ENCODE measurements at places on chromosomes 2 and 18.

- no peak for DNase-seq
These were observed 14.4 kb downstream of the CLEC4F start for GRCh38 chr2:70806013-70806412.

DNA sequence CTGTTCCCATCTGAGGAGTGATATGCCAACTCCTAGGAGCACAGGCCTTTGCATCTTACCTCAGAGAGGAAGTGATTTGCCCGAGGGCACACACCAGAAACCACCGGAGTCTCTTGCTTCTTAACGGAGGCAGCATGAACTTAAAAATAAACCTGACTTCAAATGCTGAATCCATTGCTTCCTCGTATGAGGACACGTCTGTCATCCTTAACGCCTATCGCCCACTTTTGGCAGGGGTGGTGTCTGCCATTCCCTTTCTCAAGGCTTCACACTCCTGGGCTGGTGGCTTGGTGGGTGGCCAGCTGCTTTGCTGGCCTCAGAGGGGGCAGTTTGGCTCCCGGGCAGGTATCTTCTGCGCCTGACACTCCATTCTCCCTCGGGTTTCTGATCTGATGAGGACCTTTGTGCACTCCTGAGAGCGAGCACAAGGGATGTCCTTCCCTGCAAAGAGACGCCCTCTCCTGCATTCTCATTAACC lies 1.1 kb upstream of the PREB start:
- no peak for DNase-seq

- no peak for DNase-seq
These were observed 154.1 kb downstream of the BAZ2B start for GRCh38 chr2:159462201-159462785.

DNA sequence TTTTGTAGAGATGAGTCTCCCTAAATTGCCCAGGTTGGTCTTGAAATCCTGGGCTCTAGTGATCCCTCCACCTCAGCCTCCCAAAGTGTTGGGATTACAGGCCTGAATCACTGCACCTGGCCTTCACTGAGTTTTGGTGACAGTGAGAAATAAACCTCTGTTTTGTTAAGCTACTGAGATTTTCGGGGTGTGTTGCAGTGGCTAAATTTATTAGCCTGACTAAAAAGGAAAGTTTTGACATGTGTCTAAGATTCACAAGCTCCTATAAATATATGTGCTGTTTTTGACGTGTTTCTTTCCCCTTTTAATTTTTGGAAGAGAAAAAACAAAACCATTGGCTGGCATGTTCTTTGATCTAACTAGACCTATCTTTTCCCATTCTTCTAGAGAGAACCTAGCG lies 190.5 kb upstream of the MC4R start:
- no peak for DNase-seq

GRCh38 chr2:38223256-38223655 lies 147.3 kb upstream of the CYP1B1 start:
- no peak for DNase-seq

DNA sequence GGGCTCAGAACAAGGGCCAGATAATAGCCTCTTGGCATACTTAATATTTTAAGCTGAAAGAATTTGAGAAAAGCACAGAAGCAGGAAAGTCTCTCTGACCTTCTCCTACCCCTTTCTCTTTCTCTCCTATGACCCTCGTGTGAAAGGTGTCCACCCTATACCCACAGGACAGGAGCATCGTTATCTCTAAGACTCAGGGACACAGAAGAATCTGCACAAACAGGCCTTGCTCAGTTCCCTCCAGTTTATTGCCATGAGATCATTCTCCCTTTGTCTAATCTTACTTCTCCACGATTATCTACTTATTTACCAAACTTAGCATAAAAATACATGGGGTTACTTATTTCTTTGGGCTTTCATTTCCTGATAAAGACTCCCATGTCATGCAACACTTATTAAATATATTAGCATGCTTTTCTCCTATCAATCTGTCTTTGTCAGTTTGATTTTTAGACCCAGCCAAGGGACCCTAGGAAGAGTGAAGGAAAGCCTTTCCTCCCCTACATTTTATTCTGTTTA lies 370.7 kb downstream of the DLGAP1 start:
- no peak for DNase-seq

GRCh38 chr2:216300906-216301305 lies 71.4 kb downstream of the MARCHF4 start:
- no peak for DNase-seq

DNA sequence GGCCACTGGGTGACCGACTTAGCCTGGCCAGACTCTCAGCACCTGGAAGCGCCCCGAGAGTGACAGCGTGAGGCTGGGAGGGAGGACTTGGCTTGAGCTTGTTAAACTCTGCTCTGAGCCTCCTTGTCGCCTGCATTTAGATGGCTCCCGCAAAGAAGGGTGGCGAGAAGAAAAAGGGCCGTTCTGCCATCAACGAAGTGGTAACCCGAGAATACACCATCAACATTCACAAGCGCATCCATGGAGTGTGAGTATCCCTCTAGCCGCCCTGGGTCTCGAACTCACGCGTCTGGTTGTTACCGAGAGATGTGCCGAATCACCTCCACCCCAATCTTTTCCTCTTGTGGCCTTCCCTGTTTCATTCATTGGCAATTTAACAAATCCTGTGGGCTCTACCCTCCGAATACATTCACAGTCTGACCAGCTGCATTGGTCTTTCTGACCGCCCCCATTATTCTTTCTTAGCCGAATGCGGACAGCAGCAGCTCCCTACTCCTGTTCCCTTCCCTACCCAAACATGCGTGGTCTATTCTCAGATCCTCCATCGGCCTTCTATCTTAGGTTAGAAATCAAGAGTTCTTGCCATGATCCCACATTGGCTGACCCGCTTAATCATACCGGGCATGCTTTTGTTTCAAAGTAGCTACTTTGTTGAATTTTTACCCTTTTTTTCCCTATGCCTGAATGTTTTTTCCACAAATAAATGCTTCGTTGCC lies 631 bp downstream of the RPL31 start:
- peak; percentile 24 for DNase-seq

- DNase-seq: no peak
These were observed 113.8 kb upstream of the SLC38A11 start for GRCh38 chr2:165069151-165069550.

GRCh38 chr2:221095356-221095755 lies 476.7 kb downstream of the EPHA4 start:
- DNase-seq: no peak

GRCh38 chr2:200443376-200443775 lies 66.5 kb downstream of the KCTD18 start:
- no peak for DNase-seq

GRCh38 chr2:233855345-233855744 lies 1.0 kb upstream of the HJURP start:
- DNase-seq: no peak

GRCh38 chr2:120520929-120521912 lies 175.3 kb downstream of the INHBB start:
- peak; percentile 70 for DNase-seq

DNA sequence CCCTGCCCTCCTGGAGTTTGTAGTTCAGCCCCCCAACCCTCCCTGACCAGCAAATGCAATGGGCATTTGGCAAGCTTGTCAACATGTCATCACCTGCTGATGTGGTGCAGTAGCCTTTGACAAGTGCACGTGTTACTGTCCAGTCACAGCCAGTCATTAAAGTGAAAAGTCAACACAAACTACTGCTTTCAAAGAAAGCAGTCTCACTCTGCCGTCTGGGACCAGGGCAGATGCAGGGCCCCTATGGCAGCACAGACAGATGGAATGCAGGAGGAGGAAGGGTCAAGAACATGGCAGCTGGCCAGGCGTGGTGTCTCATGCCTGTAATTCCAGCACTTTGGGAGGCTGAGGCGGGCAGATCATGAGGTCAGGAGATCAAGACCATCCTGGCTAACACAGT lies 222.4 kb upstream of the OSR1 start:
- DNase-seq: no peak

- no peak for DNase-seq
These were observed 12.4 kb upstream of the STAT1 start for GRCh38 chr2:191026377-191026776.

DNA sequence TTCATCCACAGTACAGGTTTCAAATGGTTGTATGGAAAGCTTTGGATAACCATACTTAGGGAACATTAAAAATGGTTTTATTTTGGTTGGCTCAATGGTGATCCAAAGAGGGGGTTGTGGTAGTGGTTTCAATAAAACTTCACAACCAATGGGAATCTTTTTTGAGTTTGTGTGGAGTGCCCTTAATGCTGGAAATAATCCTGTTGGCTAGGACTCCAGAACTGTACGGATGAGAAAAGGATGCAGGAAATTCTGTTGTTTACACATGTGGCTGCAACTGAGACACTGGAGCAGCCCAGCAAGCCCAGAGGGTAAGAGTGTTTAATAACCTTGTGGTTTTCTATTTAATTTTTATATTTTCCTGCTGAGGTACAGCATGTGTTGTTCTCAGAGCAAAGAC lies at the start of gene CCDC102B:
CCDC102B (plus strand) TSS at position 210 of the 400 bp plus-strand sequence. CDS start 38,684 bp downstream, outside the sequence.
- DNase-seq: peak; percentile 21

GRCh38 chr2:232304236-232304635 lies 74.3 kb upstream of the ALPP start:
- no peak for DNase-seq

DNA sequence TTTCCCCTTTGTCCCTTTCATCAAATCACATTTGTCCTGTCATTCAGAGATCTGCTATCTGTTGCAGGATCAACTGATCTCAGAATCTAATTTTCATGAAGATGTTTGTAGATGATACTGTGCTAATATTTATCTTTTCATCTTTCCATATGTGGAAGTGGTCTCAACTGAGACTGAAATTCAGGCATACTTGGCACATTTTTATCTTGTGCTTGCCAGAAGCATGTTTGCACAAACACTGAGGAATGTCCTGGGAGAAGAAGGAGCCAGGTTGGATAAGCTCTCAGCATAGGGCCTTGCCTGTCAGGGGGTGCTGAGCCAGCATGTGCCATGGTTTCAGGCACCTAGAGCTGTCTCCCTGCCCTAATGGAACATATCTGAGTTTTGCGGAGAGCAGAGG lies 24.5 kb upstream of the MMADHC start:
- DNase-seq: peak; percentile 13

DNA sequence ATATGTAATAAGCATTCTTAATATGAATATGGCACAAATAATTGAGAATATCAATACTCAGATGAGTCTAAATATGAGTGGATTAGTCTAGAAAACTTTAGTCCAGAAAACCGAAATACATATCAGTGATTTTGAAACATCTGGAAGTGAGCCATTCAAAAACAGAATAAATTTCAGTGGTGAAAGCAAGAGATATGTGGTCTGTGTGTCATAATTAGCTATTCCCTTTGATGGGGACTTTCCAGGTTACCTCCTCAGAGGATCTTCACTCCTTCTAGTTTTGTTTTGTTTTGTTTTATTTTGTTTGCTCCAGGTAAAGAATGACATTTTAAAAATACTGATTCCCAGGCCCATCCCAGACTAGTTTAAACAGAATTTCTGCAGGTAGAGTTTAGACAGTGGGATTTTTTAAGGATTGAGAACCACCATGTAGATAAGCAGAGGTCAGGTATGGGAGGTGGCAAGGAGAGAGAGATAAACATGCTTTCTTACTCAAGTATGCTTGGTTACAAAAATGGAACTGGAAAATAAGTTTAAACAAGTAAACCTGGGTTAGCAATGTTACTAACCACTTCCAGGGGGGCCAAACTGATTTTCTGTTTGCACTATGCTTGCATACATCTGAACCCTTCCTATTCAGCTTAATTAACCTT lies 70.7 kb downstream of the NABP1 start:
- no peak for DNase-seq

DNA sequence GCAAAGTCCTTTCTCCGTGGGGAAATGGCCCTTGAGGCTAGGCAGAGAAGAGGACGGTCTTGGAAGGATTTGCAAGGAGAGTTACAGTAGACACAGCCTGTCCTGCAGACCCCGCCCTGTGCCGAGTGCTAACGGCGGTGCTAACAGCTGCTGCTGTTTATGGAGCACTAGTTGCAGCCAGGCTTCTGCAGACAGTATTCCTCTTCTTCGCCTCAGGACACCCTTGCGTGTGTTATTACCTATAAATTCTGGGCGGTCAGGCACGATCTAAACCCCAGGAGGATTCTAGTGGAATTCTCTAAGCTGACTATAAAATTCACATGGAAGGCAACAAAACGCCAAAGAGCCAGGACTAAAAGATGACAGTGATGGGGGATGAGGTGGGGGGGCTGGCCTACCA lies 139.8 kb downstream of the GLI2 start:
- peak; percentile 46 for DNase-seq

- no peak for DNase-seq
These were observed 381.8 kb upstream of the CRIM1 start for GRCh38 chr2:35973737-35974132.

DNA sequence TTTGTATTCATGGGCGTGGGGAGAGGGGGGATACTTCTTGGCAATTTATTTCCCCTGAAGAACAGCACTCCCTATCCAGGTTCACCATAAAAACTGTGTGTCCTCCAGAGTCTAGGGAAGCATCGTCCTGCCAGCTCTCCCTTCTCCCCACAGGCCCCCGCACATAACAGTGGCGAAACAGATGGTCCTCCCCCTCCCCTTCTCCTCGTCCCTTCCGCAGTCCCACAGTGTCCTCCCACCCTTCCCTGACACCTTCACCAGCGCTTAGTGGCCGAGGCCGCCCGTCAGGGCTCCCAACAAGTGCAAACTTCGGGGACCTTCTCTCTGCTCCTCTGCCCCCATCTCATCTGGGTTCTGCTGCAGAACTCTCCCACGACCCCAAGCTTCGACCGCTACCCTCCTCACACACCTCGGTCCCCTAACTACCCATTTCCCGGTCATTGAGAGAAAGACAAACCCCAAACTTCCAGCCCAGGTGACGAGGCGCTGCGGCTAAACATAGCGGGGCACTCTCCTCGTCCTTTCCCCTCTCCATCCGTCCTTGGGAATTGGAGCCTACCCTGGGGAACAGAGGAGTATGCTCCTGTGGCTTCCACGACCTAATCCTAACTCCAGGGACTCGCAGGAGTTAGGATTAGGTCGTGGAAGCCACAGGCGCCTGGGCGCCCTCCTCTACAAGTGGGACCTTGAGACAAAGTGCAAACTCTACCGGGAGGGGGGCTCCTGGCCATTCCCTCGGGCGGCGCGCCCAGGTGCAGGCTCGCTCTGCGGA lies 971 bp downstream of the ZNF385B start:
- peak; percentile 18 for DNase-seq
